Neuronal stem cell (in vitro differentiated cells): ENCODE measurements at places on chromosomes 13 and 19.

DNA sequence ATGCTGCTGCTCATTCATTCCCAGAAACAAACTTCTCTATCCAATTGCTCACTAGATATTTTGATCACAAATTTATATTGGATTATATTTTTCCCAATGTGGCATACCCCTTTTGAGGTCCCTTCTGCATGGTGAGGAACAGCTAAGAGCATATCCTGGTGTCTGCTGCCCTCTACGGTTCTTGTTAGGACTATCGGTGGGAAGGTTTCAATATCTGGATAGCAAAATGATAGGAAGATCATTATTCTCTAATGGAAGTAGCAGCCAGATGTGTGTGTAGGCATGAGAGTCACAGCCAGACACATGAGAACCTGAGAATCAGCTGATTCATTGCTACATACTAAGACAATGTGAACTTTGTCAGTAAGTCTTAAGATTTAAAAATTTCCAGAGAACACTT, 1422.4 kb upstream of the MIR17HG start:
- peak; percentile 12 for DNase-seq

- no peak for DNase-seq
Measured at GRCh38 chr13:99601535-99601934, 100.3 kb downstream of the TM9SF2 start.

- no peak for DNase-seq
Measured at GRCh38 chr13:62173958-62174357, 758.3 kb upstream of the PCDH20 start.

DNA sequence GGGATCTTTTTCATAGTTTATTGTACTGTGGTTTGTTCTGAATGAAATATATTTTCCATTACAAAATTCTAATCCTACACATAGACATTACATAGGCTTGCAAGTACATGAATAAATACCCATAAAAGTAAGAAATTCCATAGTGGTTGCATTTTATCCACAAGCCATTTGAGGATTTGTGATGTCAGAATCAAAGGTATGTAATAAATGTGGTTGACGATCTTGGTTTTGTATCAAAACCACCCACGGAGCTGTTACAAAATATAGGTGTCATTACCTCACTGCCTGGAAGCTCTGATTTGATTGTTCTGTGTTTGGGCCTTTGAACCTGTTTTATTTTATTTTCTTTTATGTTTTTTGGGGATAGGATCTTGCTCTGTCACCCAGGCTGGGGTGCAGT, 125.1 kb downstream of the NALCN start:
- DNase-seq, result no peak

- no peak for DNase-seq
Measured at GRCh38 chr13:76523740-76524340, 362.4 kb downstream of the KCTD12 start.

DNA sequence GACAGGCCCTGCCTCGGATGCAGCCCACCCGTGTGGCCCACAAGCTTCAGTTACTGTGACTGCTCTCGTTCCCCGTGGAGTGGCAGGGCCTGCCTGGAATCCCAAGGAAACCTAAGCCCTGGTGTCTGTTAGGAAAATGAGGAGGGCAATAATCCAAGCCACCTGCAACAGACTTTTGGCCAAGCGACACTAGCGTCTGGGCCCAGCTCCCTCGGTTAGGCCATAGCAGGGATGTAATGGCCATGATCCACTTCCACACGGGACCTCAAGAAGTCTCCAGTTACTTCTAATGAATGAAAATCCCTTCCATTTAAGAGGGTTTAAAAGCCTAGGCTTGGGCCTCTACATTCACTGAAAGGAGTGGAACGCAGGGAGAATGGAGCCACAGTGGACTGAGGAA, 8.9 kb downstream of the ZC3H4 start:
- DNase-seq, result no peak

GRCh38 chr19:38017401-38018151, 110.6 kb downstream of the SIPA1L3 start:
- no peak for DNase-seq

GRCh38 chr13:35736876-35737275, 260.4 kb upstream of the MAB21L1 start:
- no peak for DNase-seq

DNA sequence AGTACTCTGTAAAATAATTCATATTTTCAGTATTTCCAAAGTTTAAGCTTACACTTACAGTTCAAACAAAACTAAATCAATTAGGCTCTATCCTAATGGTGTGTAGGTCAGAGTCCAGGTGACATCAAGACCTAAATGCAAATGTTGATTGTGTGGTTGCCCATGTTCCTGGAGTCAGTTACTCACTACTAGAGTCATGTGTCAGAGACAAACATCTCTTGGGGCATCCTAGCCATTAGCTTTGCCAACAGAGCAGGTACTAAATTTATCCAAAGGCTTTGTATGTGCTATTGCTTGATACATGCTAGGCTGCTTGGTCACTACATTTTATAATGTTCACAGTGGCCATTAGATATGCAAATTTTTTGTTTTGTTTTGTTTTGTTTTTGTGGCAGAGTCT, 11.7 kb downstream of the SPRY2 start:
- DNase-seq, result no peak

DNA sequence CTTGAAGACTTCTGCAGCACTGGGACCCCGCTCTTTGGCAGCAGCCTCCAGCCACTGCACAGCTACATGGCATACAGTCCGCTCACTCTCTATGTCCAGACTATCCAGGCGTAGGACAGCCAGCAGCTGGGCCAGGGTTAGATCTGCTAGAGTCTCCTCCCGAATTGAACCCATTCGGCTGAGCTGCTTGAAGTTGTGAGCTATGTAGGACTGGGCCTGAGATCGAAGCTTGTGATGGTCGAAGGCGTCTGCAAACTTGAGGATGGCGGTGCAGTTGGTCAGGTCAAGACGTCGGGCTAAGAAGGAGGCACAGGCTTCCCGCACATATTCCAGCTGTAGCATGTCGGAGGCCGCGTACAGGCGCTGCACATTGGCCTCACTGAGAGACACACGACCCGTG, 900 bp downstream of the KBTBD7 start:
- no peak for DNase-seq

DNA sequence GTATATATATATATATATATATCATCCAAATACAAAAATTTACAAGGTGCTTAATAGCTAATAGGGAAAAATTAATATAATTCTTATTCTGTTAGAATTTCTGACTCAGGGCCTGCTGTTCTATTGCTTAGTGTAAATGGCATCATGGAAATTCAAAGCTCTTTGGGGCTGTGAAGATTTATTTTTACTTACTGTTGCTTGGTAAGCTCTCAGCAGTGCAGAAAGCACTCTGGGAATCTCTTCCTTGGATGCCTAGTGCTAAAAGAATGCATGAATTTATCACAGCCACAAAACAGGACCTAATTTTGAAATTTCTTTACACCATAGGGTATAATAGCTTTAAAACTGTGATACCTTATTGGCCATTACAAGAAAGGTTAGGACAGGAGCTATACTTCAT, 69.3 kb upstream of the SLAIN1 start:
- DNase-seq, result no peak

GRCh38 chr13:79492313-79492798, 11.4 kb downstream of the NDFIP2 start:
- DNase-seq, result no peak

- DNase-seq, result no peak
Measured at GRCh38 chr19:51166846-51167490, 24.9 kb downstream of the SIGLEC7 start.

DNA sequence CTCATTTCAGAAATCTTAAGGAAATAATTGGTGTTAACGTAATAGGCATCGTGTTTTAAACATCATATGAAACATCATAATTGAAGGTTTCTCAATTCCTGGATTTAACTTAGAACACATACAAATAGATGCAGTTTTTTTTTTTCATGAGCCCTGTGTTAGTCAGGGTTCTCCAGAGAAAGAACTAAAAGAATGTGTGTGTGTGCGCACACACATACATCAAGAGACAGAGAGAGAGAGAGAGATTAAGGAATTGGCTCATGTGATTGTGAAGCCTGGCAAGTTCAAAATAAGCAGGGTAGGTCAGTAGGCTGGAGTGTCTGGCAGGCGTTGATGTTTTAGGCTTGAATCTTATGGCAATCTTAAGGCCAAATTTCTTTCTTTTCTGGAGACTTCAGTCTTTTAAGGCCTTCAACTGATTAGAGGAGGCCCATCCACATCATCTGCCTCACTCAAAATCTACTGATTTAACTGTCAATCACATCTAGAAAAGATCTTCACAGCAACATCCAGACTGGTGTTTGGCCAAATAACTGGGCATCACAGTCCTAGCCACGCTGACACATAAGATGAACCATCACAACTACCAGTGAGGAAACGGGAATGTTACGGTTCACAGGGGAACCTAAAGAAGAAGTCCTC, 25.2 kb downstream of the SPATA13 start:
- DNase-seq, result no peak

DNA sequence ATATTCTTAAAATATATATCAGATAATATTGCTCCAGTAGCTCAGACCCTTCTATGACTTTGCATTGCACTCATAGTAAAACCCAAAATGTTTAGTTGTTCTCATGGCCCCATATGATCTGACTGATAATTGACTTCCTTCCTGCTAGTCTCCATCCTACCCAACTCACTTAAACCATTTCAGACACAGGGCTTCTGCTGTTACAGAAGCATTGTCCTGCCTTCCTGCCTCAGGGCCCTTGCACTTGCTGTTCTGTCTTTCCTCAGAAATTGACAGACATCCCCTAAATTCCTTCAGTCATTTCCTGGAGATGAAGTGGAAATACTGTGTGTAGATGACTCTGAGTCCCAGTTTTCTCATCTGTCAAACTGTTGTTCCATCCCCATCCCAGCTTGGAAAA, 19.7 kb downstream of the FBXL12 start:
- no peak for DNase-seq

GRCh38 chr13:23350009-23350408, 83.5 kb downstream of the SACS start:
- DNase-seq, result no peak

DNA sequence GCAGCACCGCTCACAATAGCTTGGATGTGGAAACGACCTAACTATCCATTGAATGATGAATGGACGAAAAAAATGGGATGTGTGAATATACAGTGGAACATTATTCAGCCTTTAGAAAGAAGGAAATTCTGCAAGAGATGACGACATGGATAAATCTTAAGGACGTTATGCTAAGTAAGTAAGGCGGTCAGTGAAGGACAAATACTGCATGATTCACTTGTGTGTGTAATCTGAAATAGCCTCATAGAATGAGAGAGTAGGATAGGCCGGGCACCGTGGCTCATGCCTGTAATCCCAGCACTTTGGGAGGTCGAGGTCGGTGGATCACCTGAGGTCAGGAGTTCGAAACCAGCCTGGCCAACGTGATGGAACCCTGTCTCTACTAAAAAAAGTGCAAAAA, 25.4 kb upstream of the ZNF766 start:
- no peak for DNase-seq

GRCh38 chr19:51368366-51369282, at the start of gene CLDND2:
TSS of gene CLDND2 (minus strand) at chr19:51369003. CDS start at chr19:51368577, 426 bp downstream.
- no peak for DNase-seq

DNA sequence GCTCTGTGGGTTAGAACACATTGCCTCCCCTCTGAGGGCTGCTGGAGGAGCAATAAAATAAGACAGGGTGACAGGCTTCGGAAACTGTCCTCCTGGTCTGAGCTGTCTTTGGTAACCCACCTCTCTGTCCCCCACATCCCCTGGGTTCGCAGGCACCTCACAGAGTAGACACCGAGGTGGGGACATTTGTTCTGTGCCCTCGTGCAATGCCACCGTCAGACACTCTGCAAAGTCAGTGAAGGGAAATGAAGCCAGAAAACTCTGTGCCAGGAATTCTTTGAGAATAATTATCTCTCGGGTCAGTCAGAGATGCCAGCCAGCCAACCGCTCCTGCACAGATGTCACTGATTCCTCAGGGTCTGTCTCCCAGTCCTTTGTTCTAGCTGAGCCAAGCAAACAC, 493.6 kb downstream of the FOXO1 start:
- DNase-seq, result no peak

GRCh38 chr19:2665103-2665502, 37.4 kb downstream of the GNG7 start:
- DNase-seq, result no peak

DNA sequence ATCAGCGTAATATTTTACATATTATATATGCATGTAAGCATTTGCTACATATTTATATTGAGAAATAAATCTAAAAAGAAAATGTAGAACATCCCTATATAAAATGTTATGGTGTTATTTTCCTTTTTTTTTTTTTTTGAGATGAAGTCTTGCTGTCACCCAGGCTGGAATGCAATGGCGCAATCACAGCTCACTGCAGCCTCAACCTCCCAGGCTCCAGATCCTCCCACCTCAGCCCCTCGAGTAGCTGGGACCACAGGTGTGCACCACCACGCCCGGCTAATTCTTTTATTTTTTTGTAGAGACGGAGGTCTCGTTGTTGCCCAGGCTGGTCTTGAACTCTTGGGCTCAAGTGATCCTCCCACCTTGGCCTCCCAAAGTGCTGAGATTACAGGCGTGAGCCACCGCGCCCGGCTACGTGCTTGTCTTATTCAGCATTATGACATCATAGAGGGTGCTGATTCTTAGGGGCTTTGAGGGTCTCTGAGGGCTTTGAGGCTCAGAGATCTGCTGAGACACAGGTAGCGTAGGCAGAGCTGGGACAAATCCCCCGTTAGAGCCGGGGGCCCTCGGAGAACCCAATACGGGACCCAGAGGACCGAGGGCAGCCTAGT, 101.9 kb downstream of the GADD45B start:
- DNase-seq, result no peak

GRCh38 chr13:61086087-61086486, 329.6 kb downstream of the PCDH20 start:
- no peak for DNase-seq

DNA sequence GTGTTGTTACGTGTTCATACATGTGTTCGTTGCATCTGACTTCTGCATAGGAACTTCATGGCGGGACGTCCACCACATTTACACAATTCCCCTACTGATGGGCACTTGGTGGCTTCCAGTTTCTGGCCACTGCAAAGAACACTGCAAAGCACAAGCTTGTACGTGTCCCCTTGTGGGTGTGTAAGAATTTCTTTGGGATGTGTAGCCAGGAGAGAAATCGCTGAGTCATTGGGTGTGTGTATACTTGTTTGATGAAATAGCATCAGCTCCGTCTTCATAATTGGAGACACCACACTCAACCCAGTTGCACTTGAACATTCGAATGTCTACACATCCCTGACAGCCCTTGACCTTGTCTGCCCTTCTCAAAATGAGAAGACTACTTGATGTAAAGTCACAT, 19.2 kb downstream of the KLK5 start:
- DNase-seq, result no peak
